ENCODE measurements at places on chromosomes 3 and 15.

DNA sequence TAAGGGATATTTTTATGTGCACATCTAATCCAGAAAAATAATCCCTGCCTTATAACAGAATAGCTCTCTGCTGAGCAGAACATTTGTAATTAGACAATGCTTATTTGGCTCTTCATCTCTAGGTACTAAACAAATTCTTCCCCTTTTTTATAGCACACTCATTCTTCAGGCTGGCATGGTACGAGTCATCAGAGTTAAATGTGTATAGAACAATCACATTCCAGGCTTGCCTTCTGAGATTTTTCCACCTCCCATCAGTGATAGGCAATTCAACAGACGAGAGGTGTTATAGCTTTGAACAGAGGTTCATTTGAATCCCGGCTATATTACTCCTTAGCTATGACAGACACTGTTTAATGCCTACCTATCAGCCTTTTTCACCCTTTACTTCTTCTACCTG, 21.4 kb upstream of the SPPL2A start:
- DNase-seq: no peak

DNA sequence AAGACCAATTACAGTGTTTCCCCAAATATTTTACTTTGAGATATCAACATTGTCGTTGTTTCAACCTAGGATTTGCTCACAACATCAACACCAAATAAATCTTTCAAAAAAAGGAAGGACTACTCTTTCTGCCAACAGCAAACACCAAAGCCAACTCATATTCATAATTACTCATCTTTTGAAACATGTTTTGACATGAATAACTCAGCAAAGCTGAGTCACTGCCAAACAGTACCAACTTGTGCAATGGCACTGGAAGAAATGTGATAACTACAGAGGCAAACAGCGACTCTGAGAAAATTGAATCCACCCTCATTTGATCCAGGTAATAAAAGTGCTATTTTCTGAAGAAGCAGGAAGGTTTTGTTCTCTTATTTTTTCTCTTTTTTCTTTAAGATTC, 67.2 kb downstream of the PEX5L start:
- DNase-seq: no peak

DNA sequence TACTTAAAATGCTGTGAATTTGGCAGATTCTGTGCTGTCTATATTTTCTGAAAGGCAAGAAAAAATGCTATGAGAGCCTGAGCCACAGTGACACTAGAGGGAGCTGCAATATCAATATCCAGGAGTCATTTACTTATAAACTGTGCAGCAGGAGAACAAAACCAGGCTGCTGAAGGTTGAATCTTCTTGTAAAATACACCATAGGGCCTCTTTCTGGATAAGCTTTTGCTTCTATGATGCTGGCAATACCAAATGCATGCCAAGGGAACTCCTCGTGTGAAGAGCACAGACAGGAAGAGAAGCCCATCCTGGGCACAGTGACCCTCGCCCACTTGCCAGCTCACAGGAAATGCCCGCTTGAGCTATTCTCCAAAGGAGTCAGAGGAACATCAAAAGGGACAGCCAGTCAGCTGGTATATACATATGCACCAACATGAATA, 48.0 kb upstream of the TSPAN3 start:
- DNase-seq: peak; percentile 48

DNA sequence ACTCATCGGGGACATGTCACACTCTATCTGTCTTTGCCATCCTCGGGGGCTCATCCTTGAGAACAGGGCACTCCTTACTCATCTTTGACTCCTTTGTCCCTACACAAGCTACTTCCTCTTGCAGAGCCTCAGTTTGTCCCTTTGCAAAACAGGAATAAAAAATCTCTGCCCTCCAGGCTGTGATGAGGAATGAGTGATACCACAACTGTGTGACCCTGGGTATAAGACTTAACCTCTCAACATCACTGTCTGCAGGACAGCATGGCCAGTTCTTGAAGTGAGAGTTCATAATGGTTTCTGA, 48.5 kb downstream of the IQSEC1 start:
- no peak for DNase-seq

- DNase-seq: no peak
Measured at GRCh38 chr15:70531576-70531975, 231.8 kb downstream of the UACA start.

DNA sequence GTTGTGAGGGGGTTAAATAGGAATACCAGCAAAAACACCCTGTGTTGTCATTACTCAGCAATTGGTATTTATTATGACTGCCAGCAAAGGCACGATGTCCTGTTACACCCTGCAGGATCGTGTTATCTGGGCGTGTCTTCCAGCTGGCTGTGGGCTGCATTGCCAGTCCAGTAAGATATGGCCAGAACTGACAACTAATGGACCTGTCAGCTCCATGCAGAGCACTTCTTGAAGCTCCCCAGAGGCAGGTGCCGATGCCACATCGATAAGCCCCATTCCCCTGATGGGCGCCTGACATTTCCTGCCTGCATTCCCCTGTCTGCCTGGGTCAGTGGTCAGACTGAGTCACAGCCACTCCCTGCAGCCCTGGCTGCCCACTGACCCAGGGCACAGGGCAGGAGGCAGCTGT, 79.7 kb upstream of the RASGRF1 start:
- DNase-seq: no peak

DNA sequence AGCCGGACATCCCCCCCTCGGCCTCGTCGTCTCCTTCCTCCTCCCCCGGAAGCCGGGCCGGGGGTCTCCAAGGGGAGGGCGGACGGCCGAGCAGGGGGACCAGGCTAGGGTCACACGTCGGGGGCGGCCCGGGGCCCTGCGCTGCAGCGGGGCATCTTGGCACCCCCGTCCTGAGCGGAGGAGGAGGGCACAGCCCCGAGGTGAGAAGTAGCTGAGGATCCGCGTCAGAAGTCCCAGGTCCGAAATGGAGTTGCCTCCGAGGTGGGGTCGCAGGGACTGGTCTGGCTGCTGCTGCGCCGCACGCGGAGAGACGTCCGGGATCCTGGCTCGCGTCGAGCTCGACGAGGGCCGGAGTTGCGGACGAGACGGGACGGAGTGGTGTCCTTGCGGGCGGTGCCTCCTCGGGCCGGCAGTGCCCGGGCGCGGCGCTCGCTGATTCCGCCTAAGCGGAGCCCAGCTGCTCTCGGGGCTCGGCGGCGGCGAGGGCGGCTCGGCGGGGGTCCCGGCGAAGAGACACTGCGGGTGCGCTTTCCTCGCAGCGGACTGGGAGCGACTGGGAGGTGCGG, at the start of gene ADCY5:
Gene ADCY5, minus strand, starts transcription at position 555 of the 566 bp plus-strand sequence. Its CDS starts 545 bp downstream, at position 10.
- no peak for DNase-seq

DNA sequence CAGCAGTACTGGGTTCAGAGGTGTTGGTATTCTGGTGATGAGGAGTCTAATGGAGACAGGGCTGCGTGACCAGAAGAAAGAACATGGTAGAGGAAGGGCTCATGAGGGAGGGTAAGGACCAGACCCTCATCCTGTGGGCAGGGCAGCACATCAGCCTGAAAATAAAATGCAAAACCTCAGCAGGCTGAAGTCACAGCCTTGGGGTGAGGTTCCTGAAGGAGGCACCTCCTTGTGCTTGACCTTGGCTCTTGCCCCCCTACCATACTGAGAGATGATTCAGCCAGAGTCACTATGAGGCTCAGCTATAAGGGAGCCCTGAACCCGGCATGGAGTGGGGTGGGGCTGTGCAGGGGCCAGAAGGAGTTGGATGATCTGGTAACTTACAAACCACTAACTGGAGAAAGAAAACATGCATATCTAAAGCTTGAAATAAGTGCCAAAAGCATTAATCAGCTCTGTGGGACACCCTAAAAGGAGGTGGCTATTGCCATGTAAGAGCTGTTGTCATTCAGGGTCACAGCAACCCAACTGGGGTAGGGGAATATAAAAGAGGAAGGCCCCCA, 60.2 kb downstream of the CORO2B start:
- no peak for DNase-seq

- DNase-seq: no peak
Measured at GRCh38 chr15:61383421-61383820, 154.3 kb upstream of the RORA start.

- DNase-seq: peak; percentile 64
Measured at GRCh38 chr3:141401573-141402475, 33.5 kb downstream of the ZBTB38 start.
